Activated CD4-positive, alpha-beta T cell treated with anti-CD3 and anti-CD28 coated beads, Interleukin-2, amount 50 U/mL, for 48 hours (primary cell): ENCODE measurements at places on chromosomes 5 and 9.

- DNase-seq, result peak; percentile 33
These were observed 391 bp upstream of the NRG2 start for GRCh38 chr5:140043508-140043872.

- no peak for DNase-seq
These were observed 69.7 kb downstream of the RGS7BP start for GRCh38 chr5:64575561-64575960.

DNA sequence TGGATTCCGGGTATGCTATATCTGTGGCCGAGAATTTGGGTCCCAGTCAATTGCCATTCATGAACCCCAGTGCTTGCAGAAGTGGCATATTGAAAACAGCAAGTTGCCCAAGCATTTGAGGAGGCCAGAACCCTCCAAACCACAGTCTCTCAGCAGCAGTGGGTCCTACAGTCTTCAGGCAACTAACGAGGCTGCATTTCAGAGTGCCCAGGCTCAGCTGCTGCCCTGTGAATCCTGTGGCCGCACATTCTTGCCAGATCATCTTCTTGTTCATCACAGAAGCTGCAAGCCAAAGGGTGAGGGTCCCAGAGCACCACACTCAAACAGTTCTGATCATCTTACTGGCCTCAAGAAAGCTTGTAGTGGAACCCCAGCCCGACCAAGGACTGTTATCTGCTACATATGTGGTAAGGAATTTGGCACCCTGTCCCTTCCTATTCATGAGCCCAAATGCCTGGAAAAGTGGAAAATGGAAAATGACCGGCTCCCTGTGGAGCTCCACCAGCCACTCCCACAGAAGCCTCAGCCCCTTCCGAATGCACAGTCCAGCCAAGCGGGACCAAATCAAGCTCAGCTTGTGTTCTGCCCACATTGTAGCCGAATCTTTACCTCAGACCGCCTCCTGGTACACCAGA lies 23.0 kb downstream of the ZNF474 start:
- no peak for DNase-seq

- no peak for DNase-seq
These were observed 143.0 kb upstream of the PRLR start for GRCh38 chr5:35373249-35373648.

GRCh38 chr5:173290477-173291131 lies 37.6 kb downstream of the STC2 start:
- DNase-seq, result no peak

DNA sequence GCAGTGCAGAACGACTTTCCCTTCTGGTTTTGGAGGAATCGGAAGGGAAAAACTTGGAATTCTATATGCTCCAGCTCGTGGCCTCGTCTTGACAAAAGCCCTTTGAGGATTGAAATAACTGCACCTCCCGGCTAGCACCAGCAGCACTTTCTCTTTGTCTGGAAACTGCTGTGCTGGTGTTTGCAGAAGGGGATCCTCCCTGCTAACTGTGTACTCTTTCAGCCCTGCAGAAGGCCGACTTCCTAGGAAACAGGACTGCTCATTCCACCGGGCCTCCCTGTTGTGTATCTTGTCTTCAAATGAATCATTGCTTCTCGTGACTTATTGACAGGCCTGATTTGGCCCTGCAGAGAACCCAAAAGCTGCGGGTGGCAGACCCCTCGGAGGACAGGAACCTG lies 23.6 kb downstream of the STC2 start:
- DNase-seq, result no peak

GRCh38 chr5:22844155-22844554 lies 9.0 kb downstream of the CDH12 start:
- DNase-seq, result no peak

GRCh38 chr9:68577774-68578591 lies 37.3 kb upstream of the TMEM252 start:
- no peak for DNase-seq

- no peak for DNase-seq
These were observed 38.3 kb upstream of the KCNV2 start for GRCh38 chr9:2679011-2679410.

DNA sequence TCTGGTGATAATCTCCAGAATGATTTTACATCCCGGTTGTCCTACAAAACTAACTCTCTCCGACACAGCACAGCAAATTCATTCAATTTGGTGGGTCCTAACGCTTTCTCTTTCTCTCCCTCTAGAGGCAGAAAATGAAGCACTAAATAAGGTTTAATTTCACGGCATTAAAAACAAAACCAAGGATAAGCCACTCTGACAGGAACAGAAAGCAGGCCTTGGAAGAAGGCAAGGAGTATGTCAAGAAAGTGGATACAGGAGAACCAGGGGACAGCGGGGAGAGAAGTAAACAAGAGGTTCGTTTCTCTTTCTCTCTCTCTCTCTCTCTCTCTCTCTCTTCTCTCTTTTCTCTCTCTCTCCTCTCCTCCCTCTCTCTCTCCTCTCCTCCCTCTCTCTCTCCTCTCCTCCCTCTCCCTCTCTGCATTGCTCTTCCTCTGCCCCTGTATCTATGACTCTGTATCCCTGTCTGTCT lies 49.8 kb downstream of the EBF1 start:
- no peak for DNase-seq

GRCh38 chr5:102681403-102681983 lies 73.6 kb upstream of the PAM start:
- peak; percentile 79 for DNase-seq

DNA sequence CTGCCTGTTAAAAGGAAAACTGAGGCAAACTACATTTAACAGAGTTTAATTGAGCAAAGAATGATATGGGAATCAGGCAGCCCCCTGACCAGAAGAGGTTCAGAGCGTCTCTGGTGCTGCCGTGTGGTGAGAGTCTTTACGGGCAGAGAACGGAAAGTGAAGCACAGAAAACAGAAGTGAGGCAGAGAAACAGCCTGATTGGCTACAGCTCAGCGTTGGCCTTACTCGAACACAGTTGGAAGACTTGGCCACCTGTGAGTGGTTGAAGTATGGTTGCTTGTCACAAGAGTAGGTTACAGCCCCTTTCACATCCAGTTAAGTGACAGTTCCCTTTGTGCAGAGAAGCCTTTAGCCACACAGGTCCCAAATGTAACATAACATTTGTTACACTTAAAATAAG lies 16.9 kb upstream of the FBP1 start:
- peak; percentile 40 for DNase-seq

DNA sequence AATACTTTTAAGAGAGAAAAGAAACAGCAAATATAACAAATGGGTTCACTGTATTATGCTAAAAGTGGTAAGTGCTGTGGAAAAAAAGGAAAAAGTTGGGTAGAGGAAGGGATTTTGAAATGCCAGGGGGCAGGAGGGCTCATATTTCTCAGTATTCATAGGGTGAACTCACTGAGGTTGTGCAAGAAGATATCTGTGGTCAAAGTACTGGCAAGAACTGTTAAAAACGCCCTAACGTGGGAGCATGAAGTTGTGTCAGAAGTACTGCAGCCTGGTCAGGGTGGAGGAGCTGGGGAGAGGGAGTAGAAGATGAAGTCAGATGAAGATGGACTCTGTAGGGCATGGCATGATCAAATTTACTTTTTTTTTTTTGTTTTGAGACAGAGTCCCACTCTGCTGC lies 31.2 kb upstream of the SLC28A3 start:
- no peak for DNase-seq

DNA sequence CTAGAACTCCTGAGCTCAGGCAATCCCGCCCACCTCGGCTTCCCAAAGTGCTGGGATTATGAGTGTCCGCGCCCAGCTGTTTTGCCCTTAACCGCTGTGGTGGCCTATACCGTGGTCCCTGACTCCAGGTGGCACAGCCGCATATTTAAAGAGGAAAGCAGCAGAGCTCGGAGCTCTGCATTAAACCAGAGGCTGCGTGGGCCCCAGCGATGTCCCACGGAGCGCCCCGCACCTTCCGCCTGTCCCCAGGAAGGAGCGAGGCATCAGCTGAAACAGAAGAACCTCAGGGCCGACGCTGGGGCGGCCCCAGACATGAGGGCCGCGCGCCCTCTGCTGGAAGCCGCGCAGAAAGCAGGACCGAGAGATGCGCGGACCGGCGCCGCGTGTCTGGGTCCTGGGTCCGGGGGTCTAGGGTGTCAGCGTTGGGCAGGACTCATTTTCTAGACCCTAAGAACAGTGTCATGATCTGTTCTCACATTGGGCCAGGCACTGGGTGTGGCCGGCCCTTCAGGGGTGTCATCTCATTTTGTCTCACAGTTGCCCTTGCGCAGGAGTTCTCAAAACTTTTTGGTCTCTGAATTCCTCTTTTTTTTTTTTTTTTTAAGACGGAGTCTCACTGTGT lies 37.7 kb downstream of the LAMC3 start:
- peak; percentile 78 for DNase-seq

GRCh38 chr5:665956-666711 lies 27.0 kb downstream of the TPPP start:
- no peak for DNase-seq

DNA sequence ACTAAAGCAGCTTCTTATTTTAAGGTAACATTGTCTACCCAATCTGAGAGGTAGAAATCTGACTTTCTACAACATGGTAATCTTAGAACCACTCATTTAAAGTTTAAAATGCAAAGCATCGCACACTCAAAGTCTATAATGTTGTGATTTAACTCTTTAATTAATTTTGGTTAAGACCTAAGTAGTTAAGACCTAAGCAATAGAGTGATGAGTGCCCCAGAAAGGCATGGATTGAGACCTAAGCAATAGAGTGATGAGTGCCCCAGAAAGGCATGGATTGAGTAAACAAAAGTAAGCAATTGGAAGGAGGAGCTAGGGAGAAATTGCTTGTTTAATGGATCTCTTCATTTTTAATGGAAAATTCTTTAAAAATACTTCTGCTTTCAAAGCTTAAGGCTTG lies 86.8 kb downstream of the NLN start:
- no peak for DNase-seq

DNA sequence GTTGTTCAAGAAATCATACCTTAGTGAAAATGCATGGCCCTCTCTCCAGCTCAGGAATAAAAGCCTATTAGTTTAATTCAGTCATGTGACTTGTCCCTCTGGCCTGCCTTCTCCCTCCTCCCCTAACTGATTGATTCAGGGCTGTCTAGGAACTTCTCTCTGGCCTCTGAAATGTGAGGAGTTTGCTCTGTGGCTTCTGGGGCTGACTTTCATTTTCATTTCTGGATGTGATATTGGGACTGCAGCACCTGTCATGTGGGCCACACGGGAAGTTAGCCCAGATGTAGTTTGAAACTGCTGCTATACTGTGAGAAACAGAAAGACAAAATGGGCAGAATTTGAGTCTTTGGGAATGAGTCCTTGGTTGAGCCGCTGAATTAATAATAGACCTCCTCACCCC lies 44.8 kb downstream of the PARP8 start:
- DNase-seq, result peak; percentile 43

GRCh38 chr9:136059321-136059791 lies 35.7 kb downstream of the NACC2 start:
- DNase-seq, result no peak

GRCh38 chr9:94801234-94801633 lies 74.7 kb downstream of the AOPEP start:
- DNase-seq, result no peak

DNA sequence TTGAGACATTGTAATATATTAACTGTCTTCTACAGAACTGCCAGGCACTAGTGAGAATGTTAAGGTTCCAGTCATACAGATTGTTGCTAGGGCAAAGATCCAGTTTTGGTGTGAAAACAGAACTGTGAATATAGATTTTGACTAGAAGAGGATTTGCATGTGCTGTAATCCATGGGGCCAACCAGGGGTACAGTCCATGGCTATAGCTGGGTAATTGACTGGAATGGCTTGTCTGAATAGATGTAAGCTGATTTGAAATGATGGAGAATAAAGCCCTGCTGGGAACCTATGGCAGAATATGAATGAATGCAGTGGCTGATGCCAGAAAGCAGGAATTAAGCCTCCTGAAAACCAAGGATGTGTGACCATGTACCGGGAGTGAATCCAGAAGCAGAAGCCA lies 748.5 kb upstream of the CDH10 start:
- DNase-seq, result no peak

DNA sequence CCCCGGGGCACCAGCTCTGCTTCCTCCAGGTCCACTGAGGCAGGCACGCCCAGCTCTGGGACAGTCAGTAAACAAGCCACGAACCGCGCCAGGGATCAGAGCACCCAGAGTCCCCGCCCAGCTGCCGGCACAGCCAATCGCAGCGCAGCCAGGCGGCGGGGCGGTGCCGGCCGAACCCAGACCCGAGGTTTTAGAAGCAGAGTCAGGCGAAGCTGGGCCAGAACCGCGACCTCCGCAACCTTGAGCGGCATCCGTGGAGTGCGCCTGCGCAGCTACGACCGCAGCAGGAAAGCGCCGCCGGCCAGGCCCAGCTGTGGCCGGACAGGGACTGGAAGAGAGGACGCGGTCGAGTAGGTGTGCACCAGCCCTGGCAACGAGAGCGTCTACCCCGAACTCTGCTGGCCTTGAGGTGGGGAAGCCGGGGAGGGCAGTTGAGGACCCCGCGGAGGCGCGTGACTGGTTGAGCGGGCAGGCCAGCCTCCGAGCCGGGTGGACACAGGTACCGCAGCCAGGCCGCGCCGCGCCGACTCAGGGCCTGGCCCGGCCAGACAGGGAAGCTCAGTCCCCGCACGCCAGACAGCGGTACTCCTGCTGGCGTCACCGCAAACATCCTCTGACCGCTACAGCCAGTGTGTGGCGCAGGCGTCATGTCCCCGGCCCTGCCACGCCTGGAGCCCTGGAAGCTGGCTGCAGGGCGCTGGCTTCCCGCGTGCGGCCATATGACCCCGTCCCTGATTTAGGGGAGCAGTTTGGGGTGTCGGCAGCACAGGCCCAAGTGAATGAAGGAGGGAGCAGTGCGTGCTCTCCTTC lies at the start of gene CTSL:
CTSL (plus strand) TSS at position 220 of the 810 bp plus-strand sequence. CDS start 1,485 bp downstream, outside the sequence.
- peak; percentile 66 for DNase-seq

- DNase-seq, result no peak
These were observed 63.1 kb upstream of the RETREG1 start for GRCh38 chr5:16679863-16680262.

DNA sequence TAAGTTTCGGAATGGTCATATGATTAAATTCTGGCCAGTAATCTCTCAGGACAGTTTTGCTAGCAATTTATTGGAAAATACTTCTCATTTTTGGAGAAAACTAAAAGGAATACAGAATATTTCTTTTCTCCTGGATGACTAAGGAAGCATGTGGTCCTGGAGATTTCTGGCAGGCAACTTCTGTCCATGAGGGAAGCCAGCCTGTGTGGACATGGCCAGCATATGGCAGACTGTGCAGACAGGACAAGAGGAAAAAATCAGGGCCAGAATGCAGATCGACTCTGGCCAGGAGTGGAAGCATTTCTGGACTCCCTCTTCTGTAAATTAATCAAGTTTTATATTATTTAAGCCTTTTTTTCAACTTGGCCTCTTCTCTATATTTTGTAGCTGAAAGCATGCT lies 100.4 kb upstream of the CDH18 start:
- DNase-seq, result no peak

GRCh38 chr5:18048449-18048848 lies 414.2 kb downstream of the TAF11L14 start:
- no peak for DNase-seq

- DNase-seq, result no peak
These were observed 35.5 kb downstream of the ARHGEF37 start for GRCh38 chr5:149616727-149617285.

- no peak for DNase-seq
These were observed 145.4 kb upstream of the PITX1 start for GRCh38 chr5:135179308-135179980.

DNA sequence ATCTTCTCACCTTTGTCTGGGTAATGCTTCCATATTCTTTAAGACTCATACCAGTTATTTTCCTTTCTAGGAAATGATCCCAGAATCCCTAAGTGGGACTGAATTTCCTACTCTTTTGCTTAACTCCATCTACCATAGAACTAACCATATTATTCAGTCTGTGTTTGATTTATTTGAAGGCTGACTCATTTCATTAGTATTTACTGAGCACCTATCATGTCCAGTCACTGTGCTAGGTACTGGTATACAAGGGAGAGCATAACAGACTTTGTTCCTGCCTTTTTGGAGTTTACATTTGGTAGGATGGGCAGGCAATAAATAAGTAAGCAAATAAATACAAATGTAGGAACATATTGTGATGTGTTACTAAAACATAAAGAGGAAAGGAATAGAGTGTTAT lies 4.3 kb downstream of the NPR2 start:
- no peak for DNase-seq
